ENCODE measurements at places on chromosomes 4 and X.

GRCh38 chr4:124803641-124804040 lies 91.1 kb upstream of the ANKRD50 start:
- no peak for DNase-seq

DNA sequence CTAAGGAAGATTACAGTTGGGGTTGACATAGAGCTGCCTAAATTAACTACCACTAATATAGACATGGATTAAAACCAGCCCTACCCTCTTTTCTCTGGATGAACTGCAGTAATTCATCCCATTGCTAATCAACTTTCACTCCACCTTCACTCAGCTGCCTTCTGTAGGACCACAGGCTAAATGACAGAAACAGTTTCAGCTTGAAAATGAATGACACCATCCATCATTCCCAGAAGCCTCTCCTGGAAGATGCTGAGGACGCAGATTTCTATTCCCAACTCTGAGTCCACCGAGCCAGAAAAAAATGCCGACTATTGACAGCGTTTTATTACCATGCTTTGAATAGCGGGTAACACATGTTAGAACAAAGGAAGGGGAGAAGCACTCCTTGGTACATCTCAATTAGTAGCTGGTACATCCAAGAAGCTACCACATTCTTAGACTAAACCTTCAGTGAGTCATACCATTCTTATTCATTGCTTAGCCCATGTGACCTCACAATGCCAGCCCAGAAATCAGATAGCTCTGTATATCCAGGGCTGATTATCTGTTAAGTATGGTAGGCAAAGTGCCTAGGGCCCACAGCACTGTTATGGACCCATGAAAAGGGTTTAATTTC lies 25.3 kb downstream of the DCX start:
- no peak for DNase-seq

DNA sequence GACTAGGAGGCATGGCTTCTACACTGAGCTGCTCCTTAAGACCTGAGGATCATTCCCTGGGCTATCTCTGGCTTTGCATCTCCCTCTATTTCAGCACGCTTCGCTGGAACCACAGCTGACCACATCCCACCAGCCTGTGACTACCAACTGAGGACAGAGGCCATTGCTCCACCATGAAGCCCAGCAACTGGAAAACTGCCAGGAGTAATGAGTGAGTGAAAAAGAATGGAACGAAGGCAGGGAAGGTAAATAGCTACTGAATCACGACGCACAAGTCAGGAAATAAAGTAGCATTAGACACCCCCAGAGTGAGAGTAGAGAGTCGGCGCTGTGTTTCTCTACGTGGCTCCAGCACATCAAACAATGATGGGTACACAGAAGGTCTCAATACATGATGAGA lies 314.7 kb downstream of the LDB2 start:
- no peak for DNase-seq

GRCh38 chr4:88196013-88196365 lies 37.5 kb upstream of the ABCG2 start:
- DNase-seq = no peak

DNA sequence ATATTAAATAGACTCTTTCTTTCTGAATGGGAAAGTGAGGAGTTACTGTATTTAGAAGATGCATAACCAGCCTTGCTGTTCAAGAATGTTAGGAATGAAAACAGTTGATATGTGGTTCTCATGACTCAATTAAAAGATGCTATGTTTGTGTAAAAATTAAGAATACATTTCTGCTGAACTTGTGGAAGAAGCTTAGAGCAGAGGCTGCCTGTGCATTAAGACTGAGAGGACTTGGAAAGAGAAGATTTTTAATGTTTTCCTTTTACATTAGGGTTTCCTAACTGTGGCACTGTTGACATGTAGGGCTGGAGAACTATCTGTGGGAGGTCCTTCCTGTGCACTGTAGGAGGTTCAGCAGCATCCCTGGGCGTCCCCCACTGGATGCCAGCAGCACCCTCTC lies 137.7 kb downstream of the GPR143 start:
- DNase-seq = no peak

DNA sequence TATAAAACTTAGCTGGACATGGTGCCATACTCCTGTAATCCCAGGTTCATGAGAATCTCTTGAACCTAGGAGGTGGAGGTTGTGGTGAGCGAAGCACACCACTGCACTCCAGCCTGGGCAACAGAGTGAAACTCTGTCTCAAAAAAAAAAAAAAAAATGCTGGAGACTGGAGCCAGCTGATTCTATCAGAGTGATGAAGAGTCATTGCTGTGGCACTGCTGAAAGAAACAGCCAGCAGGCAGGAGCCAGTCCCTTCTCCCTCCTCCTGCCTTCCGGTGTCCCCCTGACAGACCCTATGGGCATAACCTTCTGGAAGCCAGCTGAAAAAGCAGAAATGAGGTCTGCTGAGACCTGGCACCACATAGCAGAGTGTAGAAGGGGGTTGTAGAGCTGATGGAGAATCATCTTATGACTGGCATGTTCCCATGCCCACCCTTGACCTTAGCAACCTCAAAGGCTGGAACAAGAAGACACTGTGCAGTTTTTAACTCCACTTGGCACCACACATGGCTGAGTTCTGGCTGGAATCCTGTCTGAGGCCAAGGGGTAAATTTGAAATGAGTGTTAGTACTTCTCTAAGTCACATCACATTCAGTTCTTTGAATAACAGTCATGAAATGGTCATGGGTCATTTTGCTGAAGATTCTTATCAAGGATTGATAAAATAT lies 2.6 kb upstream of the SPINK2 start:
- no peak for DNase-seq

GRCh38 chr4:13378973-13379759 lies 105.0 kb downstream of the RAB28 start:
- no peak for DNase-seq

GRCh38 chr4:182904211-182904761 lies 12.9 kb downstream of the DCTD start:
- DNase-seq = no peak
